ENCODE measurements at places on chromosomes 6 and 20.

DNA sequence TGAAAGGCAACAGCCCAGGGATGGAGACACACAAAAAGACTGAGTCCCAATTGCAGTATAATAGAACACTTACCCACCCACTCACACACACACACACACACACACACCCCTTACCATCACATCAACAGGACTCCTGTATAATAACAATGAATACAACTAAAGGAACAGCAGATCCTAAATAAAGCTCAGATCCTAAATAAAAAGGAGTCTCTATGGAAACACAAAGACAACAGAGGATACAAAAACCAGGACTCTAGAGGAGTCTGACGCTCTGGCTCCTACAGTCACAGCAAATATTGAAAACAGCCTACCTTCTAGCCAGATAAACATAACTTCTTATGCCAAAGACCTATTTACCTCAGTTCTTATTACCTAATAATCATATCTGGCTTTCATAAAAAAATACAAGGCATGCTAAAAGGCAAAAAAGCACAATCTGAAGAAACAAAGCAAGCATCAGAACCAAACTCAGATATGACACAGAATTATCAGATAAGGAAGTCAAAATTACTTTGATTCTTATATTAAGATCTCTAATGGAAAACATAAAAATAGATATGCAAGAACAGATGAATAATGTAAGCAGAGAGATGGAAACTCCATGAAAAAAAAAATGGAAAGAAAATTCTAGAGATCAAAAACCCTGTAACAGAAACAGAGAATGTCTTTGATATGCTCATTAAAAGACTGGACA lies 134.9 kb downstream of the MMUT start:
- DNase-seq = no peak

- DNase-seq = no peak
Observed at GRCh38 chr6:43924222-43924702, 154.3 kb downstream of the VEGFA start.

DNA sequence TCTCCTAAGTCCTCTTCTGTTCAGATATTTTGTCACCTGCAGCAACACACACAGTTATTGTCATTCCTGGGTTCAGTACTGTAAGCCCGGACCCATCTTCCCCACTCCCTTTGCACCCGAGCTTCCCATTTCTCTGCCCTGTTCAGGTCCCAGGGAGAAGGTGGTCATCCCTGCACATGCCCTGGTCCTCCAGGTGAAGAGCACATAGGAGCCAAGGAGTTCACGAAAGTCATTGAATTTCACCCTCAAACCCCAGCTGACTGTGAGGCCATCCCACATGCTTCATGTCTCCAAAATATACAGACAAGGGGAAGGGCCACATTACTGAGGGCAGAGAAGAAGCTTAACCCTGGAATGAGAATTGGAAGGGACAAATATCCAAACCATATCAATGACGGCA lies 8.1 kb downstream of the HLA-DPA1 start:
- DNase-seq = no peak

GRCh38 chr6:94376876-94377275 lies 957.5 kb upstream of the EPHA7 start:
- DNase-seq = peak; percentile 25

DNA sequence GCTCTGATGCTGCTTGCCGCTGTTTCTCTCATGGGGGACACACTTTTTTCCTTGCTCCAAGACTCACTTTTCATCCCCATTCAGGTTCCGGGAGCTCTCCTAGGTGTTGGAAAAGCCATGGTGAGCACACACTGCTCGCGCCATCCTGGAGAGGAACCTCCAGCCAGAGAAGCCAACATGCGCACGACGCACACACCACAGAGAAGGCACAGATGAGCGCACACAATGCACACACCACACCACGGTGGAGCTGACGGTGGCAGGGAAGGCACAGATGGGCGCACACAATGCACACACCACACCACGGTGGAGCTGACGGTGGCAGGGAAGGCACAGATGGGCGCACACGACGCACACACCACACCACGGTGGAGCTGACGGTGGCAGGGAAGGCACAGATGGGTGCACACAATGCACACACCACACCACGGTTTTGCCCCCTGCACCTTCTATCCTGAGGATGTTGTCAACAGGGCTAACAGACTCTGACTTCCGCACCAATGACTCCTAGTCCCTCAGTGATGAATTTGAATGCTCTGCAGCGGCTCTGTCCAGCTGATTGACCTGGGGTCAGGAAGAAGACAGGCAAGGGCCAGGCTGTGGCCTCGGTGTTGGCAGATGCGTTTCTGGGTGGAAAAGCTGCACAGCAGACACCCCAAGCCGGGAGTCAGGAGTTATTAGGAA lies 154.7 kb downstream of the ERMARD start:
- no peak for DNase-seq

DNA sequence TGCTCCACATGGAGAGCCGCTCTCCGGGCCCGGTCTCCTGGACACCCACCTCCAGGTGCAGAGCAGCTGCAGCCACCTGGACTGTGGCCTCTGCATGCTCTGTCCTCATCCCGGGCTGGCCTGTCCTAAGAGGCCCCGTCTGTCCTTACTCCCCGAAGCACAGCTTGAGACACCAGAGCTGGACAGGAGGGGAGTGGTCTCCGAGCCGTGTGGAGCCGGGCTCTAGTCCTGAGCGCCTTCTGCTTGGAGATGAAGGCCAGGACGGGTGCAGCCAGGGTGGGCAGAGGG lies 6.7 kb upstream of the NTSR1 start:
- no peak for DNase-seq

DNA sequence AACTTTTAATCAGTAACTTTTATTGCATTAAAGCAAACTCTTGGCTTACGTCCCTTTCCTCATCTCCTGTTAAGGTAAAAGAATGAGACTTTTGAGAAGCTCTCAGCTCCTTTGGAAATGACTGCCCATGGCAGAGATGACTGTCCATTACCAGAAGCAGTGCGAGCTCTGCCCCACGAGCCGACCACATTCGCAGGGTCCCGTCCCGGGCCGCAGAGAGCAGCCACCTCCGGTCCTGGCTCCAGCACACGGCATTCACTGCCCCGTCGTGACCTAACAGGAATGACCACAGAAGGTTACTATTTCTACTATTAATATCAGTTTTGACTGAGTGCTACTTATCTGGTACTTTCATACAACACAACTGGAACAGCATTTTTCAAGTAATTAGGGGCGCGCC lies 63.4 kb downstream of the WDR27 start:
- DNase-seq = no peak

DNA sequence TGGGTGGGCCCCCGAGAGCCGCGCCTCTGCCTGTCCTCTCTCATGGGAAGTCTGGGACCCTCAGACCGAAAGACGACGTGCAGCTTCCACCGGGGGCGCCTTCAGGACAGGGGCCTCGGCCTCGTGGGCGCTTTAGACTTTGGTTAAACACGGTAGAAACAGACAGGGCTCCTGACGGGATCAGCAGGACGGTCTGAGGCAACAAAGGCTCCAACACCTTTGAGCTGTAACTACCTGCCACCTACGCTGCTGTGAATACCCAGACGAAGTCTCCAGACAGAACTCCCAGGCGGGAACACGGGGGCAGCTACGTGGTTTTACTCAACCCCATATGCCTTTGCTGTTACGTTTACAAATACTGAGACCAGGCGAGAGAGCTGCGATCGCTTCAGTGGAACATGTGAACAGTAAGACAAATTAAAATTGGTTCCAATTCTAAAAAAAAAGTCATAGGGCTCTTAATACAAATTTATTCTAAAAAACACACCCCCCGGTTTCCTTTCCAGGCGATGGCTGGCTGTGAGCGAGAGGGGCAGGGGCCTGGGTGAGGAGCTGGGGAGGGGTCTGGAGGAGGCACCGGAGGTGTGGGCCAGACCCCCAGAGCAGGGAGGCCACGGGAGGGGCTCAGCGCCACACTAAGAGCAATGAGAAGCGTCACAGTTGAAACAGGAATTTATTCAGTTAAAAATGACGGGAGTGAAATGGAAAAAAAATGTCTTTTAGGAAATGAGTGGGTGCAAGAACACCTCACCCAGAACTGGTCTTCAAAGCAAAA lies 453.2 kb downstream of the QKI start:
- DNase-seq = no peak

DNA sequence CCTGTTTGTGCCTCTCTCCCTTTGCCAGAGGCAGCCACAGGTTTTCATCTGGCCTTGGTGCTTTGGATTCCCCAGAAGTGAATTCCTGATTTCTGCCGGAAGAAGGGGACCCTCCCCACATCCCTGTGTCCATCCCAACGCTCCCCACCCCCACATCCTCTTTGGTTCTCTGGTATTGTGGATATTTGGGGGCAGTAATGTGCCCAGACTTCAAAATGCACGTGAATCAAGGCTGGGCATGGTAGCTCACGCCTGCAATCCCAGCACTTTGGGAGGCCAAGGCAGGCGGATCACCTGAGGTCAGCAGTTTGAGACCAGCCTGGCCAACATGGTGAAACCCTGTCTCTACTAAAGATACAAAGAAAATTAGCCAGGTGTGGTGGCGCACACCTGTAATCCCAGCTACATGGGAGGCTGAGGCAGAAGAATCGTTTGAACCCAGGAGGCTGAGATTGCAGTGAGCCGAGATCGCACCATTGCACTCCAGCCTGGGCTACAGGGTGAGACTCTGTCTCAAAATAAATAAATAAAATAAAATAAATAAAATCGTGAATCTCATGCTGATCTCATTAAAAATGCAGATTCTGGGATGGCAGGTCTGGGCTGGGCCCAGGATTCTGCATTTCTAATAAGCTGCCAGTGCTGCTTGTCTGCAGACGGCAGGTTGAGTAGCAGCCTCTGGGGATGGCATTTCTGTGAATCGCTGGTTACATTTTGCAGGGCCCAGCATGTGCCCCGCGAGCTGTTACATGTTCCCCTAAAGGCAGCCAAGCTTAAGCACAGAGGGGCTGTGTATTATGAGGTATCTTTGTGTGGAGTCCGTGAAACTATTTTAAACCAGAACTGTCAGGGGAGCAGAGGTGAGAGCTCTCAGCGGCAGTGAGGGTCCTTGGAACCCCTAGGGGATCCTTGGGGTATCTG lies 49.0 kb downstream of the SYNJ2 start:
- DNase-seq = peak; percentile 60

- no peak for DNase-seq
Observed at GRCh38 chr6:33397541-33397940, 5.9 kb downstream of the KIFC1 start.

GRCh38 chr6:703552-703951 lies 10.6 kb upstream of the EXOC2 start:
- no peak for DNase-seq

- no peak for DNase-seq
Observed at GRCh38 chr6:11012295-11012754, 31.8 kb downstream of the ELOVL2 start.

GRCh38 chr6:121223212-121223611 lies 111.1 kb downstream of the TBC1D32 start:
- DNase-seq = no peak

GRCh38 chr20:15895560-15896084 lies 677.6 kb downstream of the KIF16B start:
- DNase-seq = no peak

- DNase-seq = no peak
Observed at GRCh38 chr20:45672765-45673164, 2.7 kb upstream of the WFDC11 start.

- DNase-seq = no peak
Observed at GRCh38 chr6:3331971-3332370, 73.2 kb downstream of the PSMG4 start.

DNA sequence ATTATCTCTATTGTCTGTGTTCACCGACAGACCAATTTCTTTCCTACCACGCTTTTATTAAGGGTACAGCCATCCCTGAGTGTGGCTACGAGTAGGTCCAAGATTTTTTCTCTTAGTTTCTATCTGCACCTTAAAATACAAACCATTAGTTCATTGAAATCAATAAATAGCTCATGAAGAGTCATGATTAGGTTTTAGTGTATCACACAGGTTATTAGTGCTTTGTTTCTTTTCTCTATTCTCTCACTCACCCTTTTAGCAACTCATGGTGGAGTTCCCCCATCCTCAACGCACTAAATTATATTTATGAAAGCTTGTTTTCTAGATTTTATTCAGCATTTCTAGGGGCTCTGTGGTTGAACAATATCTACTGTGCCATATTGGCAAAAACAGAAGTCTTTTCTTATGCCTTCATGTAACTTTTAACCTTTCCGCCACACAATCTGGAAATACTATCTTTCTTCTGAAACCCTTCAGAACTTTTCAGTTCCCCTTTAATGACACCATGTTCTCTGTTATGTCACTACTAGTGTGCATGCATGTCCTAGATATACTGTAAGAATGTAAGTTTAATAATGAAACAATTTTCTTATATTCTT lies 128.2 kb upstream of the LAMA2 start:
- no peak for DNase-seq

- no peak for DNase-seq
Observed at GRCh38 chr6:117446861-117447260, 21.1 kb upstream of the ROS1 start.

- DNase-seq = no peak
Observed at GRCh38 chr20:44643596-44644229, 7.8 kb downstream of the ADA start.

- DNase-seq = peak; percentile 39
Observed at GRCh38 chr6:15391500-15391899, 145.6 kb downstream of the JARID2 start.

- DNase-seq = peak; percentile 2
Observed at GRCh38 chr6:147173675-147174308, 30.4 kb upstream of the STXBP5 start.

GRCh38 chr20:5776077-5776476 lies 25.9 kb downstream of the SHLD1 start:
- DNase-seq = no peak

Measured in NCI-H2171 treated with DMSO at 0.1 percent for 48 hours (cell line).